ENCODE measurements at places on chromosomes 7 and 10.
A peak's percentile ranks its signal among the peaks of the same experiment; 100 is the strongest.

- no peak for DNase-seq
These were observed 35.7 kb downstream of the PDZD8 start for GRCh38 chr10:117339578-117339977.

GRCh38 chr7:106281585-106282318, 3.0 kb downstream of the NAMPT start:
- no peak for DNase-seq

- DNase-seq = peak; percentile 85
These were observed 140.8 kb downstream of the ETV1 start for GRCh38 chr7:13848681-13849131.

DNA sequence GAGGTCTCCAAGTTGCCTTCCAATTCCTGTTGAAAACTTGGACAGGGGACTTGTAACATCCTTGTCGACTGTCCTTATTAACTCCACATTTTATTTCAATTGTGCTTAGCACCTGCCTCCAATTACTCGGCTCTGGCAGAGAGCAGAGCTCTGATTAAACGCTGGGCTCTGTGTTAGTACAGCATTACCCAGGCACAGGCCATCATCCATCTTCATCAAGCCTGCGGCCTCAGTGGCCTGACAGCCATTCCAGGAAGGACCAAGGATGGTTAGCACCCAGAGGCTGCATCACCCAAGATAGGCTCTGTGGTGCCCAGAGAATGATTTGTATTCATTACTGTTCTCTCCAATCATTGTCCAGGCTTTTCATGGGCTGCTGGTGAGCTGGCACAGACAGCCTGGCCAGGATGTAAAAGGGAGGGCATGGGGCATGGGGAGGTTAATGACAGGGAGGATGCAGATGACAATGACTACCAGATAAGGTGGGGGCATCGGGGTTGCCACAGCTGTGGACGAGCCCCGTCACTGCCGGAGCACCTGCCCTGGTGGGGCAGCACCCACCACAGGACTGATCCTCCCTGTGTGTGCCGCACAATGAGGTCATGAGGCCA, 123.3 kb downstream of the PTPN20 start:
- no peak for DNase-seq

DNA sequence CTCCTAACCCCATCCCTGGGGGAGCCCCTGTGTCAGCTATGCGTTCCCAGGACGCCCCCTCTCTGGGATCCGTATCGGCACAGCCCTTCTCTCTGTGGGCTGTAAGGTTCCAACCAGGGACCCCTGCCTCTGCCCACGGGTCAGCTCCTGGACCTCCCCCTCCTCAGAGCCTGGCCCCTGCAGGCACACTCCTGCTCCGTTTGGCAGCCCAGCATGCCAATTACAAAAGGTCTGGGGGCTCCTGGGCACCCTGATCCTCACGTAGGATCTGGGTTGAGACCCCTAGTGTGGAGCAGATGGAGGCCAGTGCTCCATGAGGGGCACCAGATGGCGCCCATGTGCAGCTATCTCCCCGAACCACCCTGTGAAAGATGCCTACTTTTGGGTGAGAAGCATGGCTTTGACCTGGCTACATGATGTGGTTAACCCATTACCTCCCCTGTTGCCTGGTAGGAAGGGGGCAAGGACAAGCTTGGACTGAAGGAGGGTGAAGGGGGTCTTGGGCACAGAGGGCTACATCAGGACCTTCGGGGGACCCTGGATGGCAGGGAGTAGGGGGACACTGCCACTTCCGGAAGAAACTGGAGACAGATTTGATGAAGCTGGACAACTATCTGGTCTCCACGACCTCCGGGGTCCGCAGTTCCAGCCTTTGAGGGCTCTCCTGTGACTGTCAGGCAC, 9.0 kb downstream of the TACR2 start:
- DNase-seq = no peak

GRCh38 chr7:130566168-130566897, 74.4 kb downstream of the MEST start:
- DNase-seq = peak; percentile 58

DNA sequence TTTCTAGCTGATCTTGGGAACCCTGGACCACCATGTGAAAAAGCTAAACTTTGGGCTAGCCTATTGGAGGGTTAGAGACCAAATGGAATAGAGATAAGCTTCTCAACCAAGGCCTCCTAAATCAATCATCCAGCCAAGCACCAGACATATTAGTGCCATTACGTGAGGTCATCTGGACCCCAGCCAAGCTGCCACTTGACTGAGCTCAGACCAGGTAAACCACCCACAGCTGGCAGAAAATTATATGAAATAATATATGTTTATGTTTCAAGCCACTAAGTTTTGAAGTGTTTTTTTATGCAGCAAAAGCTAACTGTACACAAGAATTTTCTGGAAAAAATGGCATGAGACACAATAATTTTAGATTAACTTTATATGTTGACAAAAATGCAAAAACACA, 82.6 kb upstream of the PCGF5 start:
- DNase-seq = no peak

DNA sequence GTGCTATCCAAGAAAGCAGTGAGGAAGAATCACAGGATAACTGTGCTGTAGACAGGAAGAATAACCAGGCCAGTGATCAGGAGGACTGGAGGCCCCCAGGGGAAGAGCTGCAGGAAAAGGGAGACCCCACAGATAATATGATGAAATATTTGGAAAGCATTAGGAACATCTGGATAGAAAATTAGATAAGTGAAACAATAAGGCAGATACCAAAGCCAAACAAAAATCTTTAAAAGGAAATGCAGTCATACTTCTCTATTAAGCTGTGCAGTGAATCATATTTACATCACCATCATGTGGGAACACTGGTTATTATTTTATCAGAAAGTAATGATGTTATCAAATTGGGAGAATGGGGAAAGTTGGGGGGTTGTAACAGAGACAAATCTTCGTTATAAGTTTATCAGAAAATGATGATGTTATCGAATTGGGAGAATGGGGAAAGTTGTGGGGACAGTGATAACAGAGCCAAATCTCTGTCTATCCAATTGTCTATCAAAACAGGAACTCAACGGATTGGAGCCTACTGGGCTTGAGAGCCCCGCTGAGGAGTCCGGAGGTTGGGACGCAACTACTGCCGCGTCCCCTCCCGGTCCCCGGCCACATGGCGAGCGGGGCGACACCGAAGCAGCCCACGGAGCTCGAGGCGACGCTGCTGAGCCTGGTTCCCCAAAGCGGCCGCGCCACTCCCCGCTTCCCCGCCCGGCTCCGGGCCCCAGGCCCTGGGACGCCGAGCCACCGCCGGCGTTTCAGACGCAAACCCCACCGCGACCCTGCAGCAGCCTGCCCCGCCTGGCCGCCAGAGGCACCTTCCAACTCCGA, 14.0 kb upstream of the RALA start:
- DNase-seq = peak; percentile 29

DNA sequence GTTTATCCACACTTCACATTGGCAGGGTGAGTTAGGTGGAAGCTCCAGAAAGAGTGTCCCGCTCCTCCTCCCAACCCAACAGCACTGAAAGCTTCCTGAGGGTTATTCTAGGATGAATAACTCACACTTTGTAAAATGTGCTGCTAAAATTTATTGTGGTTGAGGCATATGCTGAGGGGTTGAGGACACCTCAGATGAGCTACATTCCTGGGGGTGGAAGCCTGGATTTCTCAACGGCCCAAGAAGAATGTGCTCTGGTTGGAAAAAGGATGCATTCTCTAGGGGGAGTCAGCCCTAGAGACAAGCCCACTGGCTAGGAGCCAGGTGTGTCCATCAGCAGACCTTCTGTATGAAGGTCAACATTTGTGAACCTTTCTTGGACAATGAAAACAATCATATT, 91.5 kb upstream of the PDE1C start:
- no peak for DNase-seq

DNA sequence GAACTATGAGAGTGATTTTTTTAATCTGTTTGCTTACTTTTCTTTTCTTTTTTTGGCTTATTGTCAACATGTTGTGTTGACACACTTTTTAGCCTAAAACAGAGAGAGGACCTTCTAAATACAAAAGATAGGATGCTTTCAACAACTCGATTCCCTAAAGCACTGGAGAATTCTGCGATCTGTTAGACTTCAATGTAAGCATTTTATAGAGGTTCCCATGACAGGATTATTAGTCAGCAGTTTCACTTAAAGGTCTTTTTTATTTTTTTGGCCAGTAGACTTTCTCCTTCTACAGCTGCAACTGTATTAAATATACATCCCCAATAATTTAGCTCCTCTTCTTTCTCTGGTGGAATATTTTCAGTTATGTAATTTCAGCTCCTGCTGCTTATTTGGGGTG, 12.7 kb upstream of the NRP1 start:
- DNase-seq = no peak

GRCh38 chr7:38881947-38882684, 26.9 kb downstream of the VPS41 start:
- no peak for DNase-seq

DNA sequence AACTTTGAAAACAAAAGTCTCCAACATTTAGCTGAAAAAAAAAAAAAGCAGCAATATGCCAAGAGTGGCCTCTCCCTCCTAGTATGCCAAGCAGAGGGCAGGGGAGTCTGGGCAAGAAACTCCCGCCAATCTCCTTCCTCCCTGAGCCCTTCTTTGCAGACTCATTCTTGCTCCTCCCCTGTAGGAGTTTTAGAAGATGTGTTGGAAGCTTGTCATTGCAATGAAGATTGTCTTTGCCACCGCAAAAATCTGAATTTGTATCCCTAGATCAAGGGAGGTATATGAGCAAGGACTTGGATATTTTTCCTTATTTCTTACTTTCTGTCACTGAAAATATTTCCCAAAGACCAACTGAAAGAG, 2.6 kb upstream of the TNS3 start:
- no peak for DNase-seq

GRCh38 chr7:115350764-115351163, 428.9 kb downstream of the MDFIC start:
- DNase-seq = no peak

- no peak for DNase-seq
These were observed 136.8 kb downstream of the DGKB start for GRCh38 chr7:14765731-14766130.
